ENCODE measurements at places on chromosomes 5 and 9. TPM values are rescaled to one million over a fixed set of nuclear protein-coding genes. Genes with fewer than 3 reads are reported as not detected.

The TRAF1 gene
- total RNA-seq = 8.2 TPM

The ZBED3 gene
- total RNA-seq = 41.5 TPM

The BSPRY gene
- total RNA-seq = 47.0 TPM

The SPTLC1 gene
- total RNA-seq = 34.9 TPM

The OR13C8 gene
- total RNA-seq = not detected

The EPB41L4B gene
- total RNA-seq = 122 TPM

The MYMK gene
- not detected for total RNA-seq

The BARHL1 gene
- total RNA-seq = not detected

The TIMD4 gene
- total RNA-seq = not detected

The ADAMTS12 gene
- total RNA-seq = 2.3 TPM

The SLC45A2 gene
- total RNA-seq = not detected

The ORM2 gene
- not detected for total RNA-seq

The FOXD4L5 gene
- not detected for total RNA-seq

The IQGAP2 gene
- 49.5 TPM for total RNA-seq

All from body of pancreas (tissue), 4 donors.